ENCODE measurements at places on chromosomes 5 and 9.

DNA sequence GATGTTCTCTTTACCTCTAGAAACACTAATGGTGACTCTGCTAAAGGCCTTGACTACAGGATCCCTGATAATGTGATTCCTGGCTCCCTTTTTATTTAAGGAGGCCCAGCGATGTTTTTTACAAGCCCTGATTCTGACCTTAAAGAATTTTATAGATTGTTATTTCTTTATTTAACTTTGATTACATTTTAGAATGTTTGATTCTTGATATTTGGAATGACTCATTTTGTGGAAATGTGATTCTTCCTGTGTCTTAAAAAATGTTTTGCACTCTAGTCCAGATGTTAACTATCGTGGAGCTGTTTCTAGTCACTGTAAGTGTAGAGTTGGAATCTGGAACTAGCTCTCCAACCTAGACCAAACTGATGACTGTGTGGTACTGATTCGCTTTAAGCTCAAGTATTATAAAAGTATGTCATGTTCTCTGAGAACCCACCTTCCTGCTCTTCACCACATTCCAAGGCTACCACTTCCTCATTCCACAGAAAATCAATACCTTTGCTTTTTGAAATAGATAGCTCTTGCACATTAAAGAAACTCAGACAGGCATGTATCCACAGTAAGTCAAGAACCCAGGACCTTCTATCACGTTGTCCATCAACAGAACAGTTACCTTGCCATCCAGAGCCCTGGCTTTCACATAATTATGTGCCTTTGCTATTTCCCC lies 65.2 kb downstream of the JMY start:
- DNase-seq, result no peak

GRCh38 chr5:180097163-180097894 lies 25.8 kb upstream of the RNF130 start:
- no peak for DNase-seq

DNA sequence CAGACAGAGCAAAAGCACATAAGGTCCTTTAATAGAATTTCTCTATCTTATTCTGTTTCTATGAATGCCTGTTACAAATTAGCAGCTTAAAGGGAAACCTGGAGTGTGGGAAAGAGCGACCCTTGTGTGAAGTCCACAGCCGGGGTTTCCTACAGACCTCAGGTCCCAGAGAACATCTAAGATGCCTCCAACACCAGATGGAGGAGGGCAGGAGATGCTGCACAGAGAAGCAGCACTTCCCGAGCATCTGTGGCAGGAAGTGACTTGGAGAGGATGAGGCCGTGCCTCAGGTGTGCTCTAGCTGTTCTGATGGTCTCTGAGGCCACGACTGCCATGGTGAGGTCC lies 26.8 kb downstream of the IRF1 start:
- DNase-seq, result no peak

DNA sequence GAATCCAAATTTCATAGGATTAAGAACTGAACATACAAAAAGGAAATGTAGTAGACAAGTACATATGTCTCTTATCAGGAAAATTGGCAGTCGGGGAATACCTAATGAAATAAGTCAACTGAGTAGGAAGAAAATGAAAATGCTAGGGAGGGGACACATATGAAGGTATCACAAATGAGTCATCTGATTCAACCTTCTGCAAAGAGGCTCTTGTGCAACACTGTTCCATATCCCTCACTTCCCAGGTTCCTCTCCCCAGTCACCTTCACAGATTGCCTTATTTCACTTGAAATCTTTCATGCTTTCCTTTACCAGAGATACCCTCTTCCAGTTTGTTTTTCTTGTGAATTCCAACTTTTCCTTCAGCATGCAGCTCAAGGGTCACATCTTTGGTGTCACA lies 139.0 kb downstream of the RFX3 start:
- no peak for DNase-seq

DNA sequence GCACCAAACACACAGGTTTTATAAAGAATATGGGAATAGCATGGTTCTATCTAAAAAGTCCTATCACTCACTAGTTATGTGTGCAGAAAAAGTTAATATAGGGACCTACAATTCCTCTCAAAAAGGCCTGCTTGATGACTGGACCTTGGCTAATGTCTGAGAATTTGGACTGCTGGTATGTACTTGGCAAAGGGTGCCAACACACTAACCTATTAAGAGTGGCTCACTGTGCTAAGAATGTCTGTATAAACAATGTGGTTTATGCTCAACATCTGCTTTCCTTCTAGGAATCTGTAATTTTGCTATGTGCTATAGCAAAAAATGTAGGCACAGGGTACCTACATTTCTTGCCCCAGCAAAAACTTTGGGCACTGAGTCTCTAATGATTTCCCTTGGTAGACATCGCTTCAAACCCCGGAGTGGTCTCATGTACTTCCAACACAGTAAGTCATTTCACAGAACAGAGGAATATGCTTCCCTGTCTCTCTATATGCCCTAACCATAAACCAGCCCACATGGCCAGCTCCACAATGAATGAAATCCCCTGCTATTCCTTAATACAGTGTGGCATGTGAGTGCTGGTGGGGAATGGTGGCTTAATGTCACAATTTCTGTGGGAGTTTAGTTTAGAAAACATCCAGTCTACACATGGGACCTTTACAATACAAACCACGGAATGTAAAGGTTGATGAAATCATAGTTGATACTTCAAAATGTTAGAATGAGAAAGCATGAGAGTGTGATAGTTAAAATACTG lies 101.7 kb downstream of the UBAP2 start:
- no peak for DNase-seq
